ENCODE measurements at places on chromosomes 2 and 18.

DNA sequence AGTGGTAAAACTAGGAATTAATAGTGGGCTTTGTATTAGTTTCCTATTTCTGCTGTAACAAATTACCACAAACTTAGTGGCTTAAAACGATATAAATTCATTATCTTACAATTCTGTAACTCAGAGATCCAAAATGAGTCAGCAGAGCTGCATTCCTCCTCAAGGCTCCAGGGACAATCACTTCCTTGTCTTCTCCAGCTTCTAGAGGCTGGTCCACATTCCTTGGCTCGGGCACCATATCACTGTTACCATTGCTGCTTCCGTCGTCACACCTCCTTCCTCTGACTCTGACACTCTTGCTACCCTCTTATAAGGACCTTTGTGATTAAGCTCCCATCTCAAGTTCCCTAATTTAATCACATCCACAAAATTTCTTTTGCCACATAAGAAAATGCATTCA, 567.8 kb upstream of the KLHL29 start:
- no peak for DNase-seq

- DNase-seq, result no peak
These were observed 24.8 kb downstream of the RUFY4 start for GRCh38 chr2:218093879-218094278.

DNA sequence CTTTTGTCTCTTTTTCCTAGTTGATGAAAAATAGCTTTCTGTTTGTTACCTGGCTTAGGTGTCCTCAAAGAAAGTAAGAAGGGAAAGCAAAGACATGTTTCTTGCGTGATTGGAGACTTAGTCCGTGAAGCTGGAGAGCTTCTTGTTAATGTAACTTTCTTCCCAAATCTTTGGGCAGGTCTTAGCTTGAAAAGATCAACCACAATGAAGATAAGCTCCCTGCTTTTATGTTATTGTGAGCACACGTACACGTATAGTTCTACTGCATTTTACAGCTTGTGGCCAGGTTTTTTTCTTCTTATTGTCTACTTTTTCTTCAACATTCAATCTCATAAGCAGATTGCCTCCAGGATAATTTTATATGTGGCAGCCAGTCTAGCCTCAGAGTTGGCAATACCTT, 99.8 kb downstream of the DIS3L2 start:
- DNase-seq, result no peak

DNA sequence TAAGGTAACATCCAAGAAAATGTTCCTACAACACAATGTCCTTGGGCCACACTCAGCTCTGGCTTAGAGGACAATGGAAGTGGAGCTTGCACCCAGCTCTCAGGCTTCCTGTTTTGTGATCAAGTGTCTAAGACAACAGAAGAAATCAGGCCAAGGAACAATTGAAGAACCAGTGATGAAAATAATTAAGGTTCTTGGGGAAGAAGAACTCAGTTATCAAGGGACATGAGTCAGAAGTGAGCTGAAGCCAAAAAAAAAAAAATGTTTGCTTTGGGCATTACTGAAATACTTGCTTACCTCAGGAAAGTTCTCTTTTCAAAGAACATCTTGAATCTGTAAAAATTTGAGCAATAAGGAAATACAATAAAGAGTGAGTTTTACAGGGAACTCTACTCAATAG, 299.0 kb downstream of the FBXO15 start:
- no peak for DNase-seq

DNA sequence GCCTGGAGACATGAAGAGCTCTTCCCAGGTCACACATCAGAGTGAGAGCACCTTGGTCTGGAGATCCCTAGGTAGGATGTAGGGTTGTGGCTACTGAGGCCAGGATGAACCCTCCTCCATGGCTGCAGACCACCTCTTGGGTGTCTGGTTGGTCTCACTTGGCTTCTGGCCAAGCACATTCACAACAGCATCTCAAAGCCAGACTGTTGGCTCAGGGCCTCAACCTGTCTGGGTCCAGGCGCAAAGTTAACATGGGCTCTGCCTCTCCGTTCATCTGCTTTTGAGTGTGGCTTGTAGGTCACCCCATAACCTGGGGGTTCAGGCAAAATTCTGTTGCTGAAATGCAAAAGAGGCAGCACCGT, 40.1 kb downstream of the RHOB start:
- DNase-seq, result no peak

Data from NCI-H1092 treated with DMSO at 0.1 percent for 48 hours (cell line).